Stomach (tissue), 19 donors: ENCODE measurements at places on chromosomes 1 and 21. TPM values are rescaled to one million over a fixed set of nuclear protein-coding genes. Genes with fewer than 3 reads are reported as not detected.

- DNase-seq, result peak; percentile 23
Measured at GRCh38 chr1:169161496-169162194, 55.2 kb downstream of the ATP1B1 start.

DNA sequence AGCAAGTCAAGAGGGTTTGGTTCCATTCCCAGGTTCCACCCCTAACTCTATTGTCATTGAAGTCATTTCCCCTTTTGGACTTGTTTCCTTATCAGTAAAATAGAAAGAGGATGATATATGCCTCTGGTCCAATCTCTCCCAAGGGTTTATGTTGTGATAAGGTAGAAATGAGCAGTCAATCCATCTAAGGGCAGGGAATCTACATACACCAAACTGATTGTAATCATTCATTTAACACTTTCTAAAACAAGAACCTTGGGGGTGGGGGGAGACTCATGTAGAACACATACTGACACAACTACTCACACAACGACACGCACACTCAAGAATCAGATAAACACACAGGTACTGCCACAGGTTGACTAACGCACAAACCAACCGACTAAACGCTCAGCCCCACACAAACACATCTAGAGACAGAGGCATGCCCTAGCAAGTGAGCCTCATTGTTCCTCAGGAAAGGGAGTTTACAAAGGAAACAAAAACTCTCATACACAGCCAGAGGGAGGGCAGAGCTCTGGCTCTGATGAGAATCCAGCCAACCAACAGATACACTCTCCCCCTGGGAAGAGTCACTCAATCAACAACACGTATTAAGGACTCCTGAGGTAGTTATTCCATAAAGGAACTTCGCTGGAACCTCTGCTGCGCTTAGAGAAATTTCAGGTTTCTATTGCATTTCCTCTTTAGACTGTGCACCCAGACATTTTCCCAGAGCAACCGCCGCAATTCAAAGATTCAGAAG, 1.0 kb downstream of the F11R start:
- DNase-seq, result no peak

DNA sequence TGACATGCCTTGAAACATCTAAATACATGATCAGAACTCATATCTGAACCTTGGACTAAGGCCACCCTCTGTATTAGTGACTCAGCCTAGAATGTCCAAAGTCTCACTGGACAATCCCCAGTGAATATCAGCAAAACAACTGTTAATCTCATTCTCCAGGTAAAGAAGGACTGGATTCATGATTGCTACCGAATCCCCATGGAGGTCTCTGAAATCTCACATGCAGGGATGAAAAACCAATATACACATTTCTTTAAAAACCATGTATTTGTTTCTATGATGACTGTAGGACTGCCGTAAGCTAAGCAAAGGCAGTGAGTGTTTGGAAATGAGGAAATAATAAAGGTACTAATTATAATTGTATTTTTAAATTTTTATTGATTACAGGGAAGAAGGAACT, at the start of gene OR2L3:
OR2L3 (plus strand) TSS at position 301 of the 400 bp plus-strand sequence. CDS start 13,846 bp downstream, outside the sequence.
- DNase-seq, result no peak

GRCh38 chr1:70256664-70257063, 35.5 kb downstream of the SRSF11 start:
- no peak for DNase-seq

DNA sequence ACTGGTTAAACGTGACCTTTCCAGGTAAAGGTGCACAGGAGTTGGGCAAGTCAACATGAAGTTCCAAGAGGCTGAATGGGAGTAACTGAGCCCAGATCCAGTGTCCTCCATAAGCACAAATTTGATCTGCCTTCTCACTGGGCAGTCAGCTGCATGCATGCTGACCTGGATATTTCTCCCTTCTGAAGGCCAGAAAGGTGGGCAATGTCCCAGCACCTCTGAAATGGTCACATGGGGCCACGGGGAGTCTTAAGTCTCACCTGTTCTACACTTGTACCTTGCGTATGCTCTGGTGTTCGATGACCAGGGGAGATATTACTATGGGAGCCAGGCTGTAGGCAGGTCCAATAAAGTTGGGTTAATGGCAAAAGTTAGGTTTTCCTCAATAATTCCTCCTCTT, 240.2 kb downstream of the SIPA1L2 start:
- DNase-seq, result no peak

The BLACAT1 gene
- not detected for total RNA-seq

- no peak for DNase-seq
Measured at GRCh38 chr1:4367230-4367777, 287.1 kb upstream of the AJAP1 start.

The SPRR1B gene
- total RNA-seq, result not detected

The HSD3B1 gene
- total RNA-seq, result not detected

The CFAP141 gene
- total RNA-seq, result not detected

DNA sequence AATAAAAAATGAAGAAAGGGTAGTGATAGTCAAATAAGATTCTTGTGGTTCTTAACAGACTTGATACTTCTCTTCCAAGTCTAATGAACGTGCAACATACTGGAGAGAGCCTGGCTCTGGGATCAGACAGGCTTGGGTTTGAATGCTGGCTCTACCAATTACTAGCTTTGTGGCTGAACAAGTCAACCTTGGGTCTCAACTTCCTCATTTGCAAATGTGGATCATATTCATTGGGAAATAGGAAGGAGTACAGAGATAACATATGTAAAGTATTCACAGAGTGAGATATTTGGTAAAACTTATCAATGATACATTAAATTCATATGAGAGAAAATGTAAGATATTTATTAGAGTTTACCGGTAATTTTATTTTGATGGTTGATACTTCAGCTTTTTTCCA, 2.0 kb downstream of the EDEM3 start:
- peak; percentile 33 for DNase-seq

DNA sequence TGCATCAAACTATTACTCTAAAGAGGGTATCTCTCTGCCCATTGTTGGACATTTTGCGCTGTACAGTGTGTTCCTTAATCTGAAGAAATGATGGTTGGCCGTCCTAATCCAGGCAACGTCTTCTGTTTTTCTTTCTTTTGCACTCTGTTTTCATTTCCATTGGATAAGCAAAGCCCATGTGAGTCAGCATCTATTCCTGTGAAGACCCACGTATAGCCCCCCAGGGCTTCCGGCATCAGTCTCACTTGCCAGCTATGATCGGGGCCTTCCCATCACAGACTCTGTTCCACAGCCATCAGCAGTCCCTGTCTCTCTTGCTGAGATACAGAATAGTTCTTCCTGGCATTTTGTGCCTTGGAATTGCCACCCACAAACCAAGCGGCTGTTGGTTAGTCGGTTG, 29.2 kb upstream of the BRDT start:
- DNase-seq, result no peak

The KCNT2 gene
- total RNA-seq, result 0.29 TPM

DNA sequence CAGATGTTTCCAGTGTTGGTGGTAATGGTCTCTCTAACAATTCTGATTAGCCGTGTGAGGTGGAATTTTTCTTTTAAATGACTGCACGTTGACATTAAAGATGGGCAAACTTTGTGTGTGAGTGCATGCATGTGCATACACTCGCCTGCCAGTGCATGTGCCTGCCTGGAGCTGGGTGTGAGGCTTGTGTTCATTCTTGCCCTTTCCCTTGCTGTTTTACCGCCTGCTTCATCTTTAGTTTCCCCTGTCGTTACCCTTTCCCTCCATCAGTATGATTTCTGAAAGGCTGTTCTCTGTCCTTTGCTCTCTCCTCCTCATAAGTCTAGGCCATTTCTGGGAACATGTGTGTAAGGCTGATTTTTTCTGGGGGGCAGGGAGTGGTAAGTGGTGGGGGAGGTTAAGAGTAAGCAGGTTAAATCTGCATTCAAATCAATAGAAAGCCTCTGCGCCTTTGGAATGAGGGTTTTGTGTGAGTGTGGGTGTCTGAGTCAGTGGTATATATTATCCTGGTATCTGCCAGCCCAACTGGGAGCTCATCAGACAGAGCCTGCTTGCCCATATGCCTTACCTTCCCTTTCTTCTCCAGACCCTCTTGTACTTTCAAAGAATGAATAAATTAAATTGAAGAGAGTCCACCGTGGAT, 112.5 kb downstream of the PBX1 start:
- DNase-seq, result no peak

GRCh38 chr1:20430355-20431175, 55.4 kb downstream of the CAMK2N1 start:
- peak; percentile 57 for DNase-seq

The PBX1 gene
- total RNA-seq, result 30.3 TPM

The TRIM45 gene
- 6.8 TPM for total RNA-seq

The MAP1LC3C gene
- not detected for total RNA-seq

The TMEM79 gene
- 21.4 TPM for total RNA-seq

The LCE1C gene
- total RNA-seq, result not detected

GRCh38 chr1:230191079-230191804, 124.2 kb downstream of the GALNT2 start:
- DNase-seq, result no peak

DNA sequence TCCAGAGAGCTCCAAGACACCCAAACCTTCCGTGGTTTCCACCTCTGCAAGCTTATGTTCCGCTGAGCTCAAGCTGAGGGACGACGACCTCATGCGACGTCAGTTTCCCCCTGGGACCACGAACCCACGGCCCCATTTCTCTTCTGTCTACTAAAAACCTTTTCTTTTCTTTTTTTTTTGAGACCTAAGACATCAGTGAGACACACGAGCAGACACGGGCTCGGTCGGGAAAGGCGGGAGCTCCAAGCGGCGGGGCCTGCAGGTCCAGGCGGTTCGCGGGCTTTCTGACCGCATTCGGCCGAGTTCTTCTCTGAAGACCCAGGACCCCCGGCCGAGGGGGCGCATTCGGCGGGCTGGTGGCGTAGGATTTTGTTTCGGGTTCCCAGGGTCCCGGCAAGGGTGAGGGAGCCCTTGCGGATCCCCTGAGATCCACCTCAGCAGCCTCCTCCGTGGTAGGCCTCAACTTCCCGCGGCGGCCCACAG, 402 bp downstream of the C21orf58 start:
- DNase-seq, result no peak

The CD101 gene
- total RNA-seq, result not detected
